ENCODE measurements at places on chromosomes 1 and 21.

GRCh38 chr21:45041351-45041805 is 33.0 kb upstream of the ADARB1 start:
- peak; percentile 54 for DNase-seq

DNA sequence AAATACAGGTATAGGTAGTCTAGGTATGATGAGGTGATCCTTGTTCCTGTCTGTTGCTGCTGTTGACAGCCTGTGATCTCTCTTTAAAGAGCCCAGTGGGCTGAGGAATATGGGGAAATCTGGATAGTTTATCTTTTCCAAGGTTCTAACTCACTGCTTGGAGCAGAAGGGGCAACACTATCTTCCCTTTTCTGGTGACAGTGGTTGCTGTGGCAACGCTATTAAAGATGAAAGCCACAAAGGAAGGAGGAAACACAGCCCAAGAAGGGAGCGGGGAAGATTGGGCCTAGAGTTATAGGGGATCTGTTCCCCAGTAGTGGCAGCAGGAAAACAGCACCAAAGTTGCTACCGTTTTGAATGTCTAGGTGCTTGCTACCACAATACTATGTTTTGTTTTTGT is 8.8 kb downstream of the PCP4L1 start:
- DNase-seq, result no peak

GRCh38 chr21:33246963-33247362 is 17.2 kb downstream of the IFNAR2 start:
- DNase-seq, result no peak

DNA sequence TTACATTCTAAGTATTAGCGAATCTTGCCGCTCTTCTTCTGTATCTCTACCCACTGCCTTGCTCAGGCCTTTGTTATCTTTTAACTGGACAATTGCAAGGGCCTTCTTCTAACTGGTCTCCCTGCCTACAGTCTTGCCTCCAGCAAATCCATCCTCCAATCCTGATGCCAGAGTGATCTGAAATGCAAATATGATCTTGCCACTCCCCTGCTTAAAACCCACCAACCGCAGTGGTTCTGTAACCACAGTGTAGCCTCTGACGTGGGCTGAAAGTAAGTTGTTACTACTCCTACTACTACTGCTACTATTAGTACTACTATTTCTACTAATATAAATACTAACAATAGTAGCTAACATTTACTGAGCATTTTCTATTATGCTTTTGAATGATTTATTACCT is 12.4 kb downstream of the MOV10 start:
- no peak for DNase-seq

- no peak for DNase-seq
Observed at GRCh38 chr1:206472886-206473285, 2.6 kb downstream of the IKBKE start.

- DNase-seq, result no peak
Observed at GRCh38 chr1:206787891-206788290, 15.6 kb upstream of the IL10 start.

GRCh38 chr1:78622548-78622947 is 2.3 kb downstream of the IFI44L start:
- no peak for DNase-seq

DNA sequence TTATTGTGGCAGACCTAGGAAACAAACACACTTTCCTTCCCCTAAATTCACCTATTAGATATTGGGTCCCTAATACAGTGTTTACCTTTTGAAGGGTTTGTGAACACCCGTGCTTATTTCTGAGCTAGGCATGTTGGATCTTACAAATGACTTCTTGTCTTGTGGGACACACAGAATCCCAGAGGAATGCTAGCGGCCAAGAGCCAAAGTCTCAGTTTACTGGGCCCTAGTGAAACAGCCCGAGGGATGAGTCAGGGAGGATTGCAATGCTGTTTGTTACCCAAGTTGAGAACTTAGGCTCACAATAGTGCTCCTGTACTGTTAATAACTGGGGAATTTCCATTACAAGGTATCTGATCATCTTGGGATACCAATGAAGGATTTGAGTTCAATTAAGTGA is 100.1 kb upstream of the AKT3 start:
- DNase-seq, result peak; percentile 51

DNA sequence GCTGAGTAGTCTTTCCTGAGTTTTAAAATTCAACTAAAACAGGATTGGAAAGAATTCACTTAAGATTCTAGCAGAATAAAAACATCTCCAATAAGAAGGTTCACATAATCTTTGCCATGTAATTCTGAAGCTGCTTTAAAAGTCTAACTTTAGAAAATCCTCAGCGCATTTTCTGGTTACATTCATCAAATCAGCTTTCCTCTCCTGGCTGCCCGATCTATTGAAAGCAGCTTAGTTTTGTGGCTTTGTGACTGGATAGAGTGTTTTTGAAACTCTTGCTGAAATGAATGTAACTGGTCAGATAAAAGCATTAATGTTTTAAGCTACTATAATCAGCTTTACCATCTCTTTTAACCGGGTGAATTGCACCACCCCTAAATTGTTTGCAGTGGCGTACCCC is 66.8 kb downstream of the DOP1B start:
- no peak for DNase-seq

DNA sequence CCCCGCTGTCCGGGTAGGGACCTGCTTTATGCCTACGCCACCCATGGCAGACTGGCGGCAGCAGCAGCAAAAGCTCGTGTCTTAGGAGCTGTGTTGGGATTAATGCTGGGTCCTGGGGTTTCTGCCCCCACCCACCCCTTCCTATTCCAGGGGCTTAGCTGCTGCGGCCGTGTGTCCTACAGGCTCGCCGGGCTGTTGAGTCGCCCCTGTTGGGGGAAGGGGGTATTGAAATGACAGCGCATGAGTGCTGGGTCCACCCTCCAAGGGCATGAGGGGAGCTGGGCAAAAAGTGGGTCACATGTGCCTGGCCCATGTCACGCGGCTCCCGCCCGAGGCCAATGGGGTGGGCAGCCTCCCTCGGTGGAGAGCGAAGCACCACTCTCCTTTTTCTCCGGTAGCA is 118.3 kb upstream of the COL6A1 start:
- DNase-seq, result no peak

GRCh38 chr1:244948416-244948815 is 84.1 kb upstream of the HNRNPU start:
- DNase-seq, result no peak

DNA sequence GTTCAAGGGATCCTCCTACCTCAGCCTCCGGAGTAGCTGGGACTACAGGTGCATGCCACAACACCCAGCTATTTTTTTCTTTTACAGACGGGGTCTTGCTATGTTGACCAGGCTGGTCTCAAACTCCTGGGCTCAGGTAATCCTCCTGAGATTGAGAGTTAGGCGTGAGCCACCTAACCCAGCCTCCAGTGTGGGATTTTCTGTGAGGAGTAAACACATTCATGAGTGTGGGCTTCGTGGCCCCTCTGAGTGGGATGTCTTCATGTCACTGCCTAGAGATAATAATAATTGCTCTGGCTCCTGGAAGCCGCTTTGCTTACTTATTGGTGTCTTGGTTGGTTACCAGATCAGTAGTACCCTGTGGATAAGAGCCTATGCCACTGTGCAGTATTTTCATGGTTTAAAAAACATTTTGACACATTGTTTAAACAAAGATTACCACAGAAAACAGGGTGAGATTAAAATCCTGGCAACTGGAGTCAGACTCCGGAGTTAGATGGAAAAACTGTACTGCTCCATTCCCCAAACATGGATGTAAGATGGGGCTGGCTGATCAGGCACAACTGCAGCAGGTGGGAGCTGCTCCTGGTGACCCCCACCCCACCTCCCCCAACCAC is 159.1 kb upstream of the RAB4A start:
- DNase-seq, result no peak

DNA sequence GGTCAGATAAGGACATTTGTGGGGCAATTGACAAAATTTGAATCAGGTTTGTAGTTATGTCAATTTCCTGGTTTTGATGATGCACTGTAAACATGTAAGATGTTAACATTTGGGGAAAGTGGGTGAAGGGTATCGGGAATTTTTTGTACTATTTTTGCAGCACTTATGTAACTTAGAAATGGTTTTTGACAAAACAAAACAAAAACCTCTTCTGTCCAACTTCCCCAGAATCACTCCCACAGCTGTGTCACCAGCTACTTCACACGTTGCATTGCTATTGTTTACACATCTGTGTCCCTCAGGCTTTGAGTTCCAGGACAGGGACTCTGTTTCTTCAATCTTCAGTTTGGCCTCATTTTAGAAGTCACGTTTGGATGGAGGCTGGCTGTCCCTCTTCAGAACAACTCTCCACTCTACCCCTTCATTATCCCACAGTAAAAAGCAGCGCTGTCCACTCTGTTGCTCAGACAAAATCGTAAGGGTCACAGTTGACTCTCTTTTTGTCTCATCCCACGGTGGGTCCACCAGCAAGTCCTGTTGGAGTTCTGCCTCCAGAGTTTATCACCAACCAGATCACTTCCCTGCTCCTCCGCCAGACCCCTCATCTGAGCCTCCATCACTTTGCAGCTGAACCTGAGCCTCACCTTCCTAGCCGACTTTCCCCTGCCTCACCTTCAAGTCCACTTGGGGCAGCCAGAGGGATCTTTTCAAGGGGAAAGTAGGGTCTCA is 63.2 kb downstream of the NENF start:
- DNase-seq, result no peak

GRCh38 chr1:178538192-178538916 is 25.4 kb downstream of the TEX35 start:
- DNase-seq, result no peak

GRCh38 chr1:174074757-174075156 is 52.6 kb upstream of the RC3H1 start:
- peak; percentile 5 for DNase-seq

DNA sequence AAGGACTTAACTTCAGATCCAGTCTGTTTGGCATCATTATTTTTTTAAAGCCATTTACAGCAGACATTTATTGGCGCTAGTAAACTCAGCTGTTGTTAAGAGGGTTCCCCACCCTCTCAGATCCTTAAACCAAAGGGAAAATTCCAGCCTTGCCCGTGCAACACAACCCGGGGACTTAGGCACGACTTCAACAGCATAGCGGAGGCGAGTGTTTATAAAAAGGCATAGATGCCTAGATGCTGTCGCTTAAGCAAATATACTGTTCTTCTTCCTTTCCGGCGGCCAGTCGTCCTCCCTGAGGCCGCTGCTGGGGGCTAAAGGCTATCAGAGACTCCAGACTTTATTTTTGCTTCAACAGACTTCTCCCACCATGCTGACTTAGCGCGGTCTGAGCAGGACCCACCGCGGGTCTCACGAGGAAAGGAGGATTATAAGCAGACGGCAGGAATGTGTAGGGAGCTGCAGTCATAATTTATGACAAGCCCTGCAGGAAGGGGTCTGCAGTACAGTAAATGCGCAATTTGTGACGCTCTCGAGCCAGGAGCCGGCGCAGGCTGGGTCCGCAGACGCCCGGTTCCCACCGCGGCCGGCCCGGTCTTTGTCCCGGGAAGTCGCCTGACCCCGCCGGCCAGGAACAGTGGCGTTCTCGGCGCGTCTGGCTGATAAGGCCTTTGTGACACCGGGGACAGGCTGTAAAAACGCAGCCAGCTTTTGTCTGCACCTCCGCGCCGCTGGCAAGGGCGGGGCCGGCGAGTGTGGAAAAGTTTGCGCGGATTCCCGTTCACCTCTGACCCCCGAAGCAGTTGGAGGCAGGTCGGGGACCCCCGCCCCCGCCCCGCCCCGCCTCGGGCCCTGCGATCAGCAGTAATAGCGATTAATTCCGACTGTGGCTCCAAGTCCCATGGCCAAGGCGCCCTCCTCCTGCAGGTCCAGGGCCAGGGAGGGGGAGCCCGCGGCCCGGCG is 61.2 kb upstream of the ARHGEF16 start:
- DNase-seq, result no peak

DNA sequence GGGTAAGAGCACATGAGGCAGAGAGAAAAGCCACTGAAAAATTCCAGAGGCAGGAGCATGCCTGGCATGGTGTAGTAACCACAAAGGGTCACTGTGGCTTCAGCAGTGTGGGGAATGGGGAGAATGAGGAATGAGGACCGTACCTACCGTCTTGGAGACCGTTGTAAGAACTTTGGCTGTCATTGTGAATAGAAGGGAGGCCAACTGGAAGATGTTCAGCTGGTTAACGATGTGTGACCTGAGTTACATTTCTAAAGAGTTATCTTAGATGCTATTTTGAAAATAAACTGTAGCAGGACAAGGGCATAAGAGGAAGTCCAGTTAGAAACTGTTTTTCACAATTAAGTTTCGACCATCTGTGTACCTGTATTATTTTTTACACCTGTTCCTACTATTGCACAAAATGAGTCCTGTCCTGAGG is 365.5 kb upstream of the SGIP1 start:
- peak; percentile 21 for DNase-seq

DNA sequence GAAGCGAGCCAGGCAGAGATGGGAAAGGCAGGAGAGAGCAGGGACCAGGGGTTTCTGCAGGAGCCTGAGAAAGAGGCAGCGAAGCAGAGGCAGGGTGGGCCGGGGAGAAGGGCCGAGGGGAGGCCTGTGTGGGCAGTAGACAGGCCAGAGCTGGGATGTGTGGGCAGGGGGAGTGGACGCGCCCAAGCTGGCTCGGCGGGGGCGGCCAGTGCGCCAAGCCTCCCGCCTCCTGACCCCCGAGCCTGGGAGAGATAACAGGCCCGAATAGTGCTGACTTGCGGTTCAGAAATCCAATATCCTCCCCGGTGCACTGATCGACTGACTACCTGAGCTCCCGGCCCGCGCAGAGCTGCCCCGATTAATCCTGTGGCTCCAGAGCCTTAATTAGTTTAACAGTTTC is 41.9 kb downstream of the AHDC1 start:
- DNase-seq, result no peak

DNA sequence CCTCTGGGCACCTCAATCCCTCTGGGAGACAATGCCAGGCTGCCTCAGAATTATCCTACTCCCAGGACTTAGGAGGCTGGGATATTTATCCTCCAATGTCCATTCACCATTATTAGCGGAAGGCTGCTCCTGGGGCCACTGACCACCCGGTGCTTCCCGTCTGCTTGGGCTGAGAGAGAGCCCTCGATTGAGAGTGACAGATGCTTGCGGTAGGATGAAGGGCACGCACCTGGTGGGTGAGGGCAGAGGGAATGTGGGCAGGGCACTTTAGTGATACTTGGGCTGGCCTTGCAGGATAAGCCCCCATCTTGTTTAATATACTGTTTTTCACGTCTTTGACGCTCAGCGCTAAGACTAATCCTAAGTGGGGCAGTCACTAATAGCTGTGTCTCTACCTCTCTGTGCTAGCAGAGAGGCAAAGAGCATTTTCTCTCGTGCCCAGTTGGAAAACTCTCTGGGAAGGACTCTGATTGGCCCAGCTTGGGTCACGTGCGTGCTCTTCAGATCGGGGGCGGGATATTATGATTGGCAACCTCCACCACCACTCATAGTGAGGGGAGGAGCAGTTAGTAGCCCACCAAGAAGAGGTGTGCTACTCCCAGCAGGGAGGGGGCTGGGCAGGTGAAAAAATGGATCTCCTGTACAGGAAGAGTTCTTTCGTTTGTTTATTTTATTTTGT is 10.6 kb upstream of the PARS2 start:
- DNase-seq, result no peak

GRCh38 chr1:4595341-4596225 is 58.8 kb upstream of the AJAP1 start:
- DNase-seq, result no peak

DNA sequence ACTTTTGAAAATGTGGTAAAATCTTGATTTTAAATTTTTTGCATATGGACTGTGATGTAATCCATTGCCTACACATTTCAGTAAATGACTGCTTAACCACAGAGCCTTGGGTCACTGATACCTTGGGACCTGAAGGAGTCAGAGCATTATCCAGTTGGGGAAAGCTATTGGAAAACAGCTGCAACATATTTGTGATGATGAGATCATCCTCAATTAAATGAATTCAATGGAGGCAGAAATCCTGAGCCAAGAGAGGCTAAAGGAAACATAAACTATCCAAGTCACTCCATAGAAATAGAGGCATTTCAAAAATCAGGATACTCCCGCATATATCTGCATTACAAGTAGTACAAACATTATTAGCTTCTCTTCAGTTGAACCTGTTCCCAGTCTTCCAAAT is 99.8 kb upstream of the PRMT6 start:
- DNase-seq, result no peak

GRCh38 chr1:24020025-24020424 is 39.9 kb upstream of the SRSF10 start:
- no peak for DNase-seq

Data from AG04449 (cell line).